ENCODE measurements at places on chromosomes 4 and X.

DNA sequence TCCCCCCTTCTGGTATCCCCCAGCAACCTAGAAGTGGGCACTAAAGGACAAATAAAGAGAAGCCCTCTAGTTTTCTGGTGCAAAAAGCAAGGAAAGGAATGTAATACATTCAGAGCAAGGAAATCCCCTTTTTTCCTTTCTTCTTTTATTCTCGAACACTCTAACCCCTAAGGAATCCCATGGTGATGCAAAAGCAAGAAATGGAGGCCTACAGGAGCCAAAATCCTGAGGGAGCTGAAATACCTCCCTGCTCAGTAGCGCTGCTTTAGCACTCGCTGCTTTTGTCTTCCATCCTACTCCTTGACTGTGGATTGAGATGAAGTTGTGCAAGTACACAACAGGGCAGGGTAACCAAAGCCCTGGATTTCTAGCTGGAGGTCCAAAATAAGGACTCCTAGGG is 251.0 kb downstream of the PRDM5 start:
- DNase-seq = no peak

- DNase-seq = no peak
These were observed 687 bp downstream of the CDK16 start for GRCh38 chrX:47218920-47219815.

- DNase-seq = no peak
These were observed 7.4 kb downstream of the MBNL3 start for GRCh38 chrX:132481449-132481848.

DNA sequence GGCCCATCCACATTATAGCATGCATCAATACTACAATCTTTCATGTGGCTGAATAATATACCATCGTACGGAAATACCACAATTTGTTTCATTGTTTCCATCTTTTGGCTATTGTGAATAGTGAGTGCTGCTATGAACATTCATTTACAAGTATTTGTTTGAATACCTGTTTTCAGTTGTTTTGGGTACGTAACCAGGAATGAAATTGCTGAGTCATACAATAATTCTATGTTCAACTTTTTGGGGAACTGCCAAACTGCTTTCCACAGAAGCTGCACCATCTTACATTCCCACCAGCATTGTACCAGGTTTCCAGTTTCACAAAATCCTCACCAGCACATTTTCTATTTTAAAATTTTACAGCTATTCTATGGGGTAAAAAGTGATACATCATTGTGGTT is 28.5 kb upstream of the MANBA start:
- DNase-seq = no peak

DNA sequence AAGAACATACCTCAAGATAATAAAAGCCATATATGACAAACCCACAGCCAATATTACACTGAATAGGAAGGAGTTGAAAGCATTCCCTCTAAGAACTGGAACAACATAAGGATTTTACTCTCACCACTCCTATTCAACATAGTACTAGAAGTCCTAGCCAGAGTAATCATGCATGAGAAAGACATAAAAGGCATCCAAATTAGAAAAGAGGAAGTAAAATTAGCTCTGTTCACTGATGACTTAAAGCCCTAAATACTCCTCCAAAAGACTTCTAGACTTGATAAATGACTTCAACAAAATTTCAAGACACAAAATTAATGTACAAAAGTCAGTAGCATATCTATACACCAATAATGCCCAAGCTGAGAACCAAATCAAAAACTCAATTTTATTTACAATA is 235.7 kb downstream of the NKX6-1 start:
- DNase-seq = no peak

DNA sequence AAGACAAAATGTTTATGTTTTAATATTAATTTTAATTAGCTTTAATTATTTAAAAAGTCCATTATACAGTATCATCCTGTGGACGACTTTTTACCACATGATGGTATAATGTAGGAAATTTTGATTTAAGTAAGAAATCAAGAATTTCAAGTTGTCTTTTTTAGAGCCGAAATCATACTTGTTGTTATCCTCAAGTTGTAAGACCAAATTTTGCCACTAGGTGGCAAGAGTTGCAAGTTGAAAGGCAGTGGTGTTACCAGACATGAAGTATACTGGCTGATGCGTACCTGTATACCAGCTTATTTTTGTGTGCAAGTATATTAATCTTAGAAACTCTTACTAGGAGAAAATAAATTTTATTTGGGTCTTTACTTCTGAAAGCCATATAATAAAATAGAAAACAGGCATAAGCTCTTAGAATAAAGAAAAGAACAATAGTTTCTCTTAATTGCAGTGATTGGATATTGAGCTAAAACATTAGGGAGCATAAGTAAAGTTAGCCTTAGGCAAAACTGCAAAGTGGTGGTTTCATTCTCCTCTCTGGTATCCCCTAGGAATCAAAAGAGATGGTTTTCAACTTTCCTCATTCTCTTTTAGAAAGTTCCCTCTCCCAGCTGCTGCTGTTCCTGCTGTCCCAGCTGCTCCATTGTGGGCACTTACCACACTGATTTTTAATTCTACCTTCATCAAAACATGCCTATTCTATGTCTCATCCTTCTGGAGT is 118.0 kb upstream of the WDFY3 start:
- DNase-seq = no peak

GRCh38 chr4:118417325-118417724 is 64.5 kb upstream of the PRSS12 start:
- no peak for DNase-seq

DNA sequence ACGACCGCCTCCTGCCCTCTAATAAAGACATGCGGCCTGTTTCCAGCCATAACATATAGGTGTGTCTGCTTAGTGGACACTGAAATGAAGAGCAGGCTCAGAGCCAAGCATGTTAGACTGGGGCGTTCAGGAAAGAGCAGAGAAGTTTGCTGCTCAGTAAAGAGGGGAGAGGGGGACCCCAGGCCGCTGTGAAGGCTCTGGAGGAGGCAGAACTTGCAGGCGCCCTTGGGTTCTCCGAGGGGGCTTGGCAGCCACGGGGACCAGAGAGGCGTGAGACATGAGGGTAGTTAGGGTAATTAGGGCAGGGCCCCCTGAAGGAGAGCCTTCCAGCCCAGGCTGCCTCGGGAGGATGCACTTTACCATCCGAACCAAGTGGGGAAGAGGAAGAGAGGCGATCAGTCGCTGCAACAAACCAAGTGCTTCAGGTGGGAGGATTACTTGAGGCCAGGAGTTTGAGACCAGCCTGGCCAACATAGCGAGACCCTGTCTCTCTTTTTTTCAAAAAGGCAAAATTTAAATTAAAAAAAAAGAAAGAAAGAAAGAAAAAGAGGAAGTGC is 46.6 kb upstream of the CDKN2AIP start:
- no peak for DNase-seq

- DNase-seq = no peak
These were observed 67.1 kb downstream of the PGRMC2 start for GRCh38 chr4:128220286-128221235.

- no peak for DNase-seq
These were observed 69.3 kb downstream of the SNX25 start for GRCh38 chr4:185278716-185279115.

Measured in stimulated activated CD4-positive, alpha-beta T cell treated with anti-CD3 and anti-CD28 coated beads, Interleukin-1b, Interleukin-23, amount 100 ng/mL, for 24 hours (primary cell).